ENCODE measurements at places on chromosomes 2 and 18. TPM values are rescaled to one million over a fixed set of nuclear protein-coding genes. Genes with fewer than 3 reads are reported as not detected.

The MFSD2B gene
- not detected for total RNA-seq

The VWA3B gene
- not detected for total RNA-seq

The CHRNG gene
- total RNA-seq = not detected

The ERFE gene
- not detected for total RNA-seq

The C2orf76 gene
- total RNA-seq = 16.1 TPM

The PCARE gene
- total RNA-seq = 0.66 TPM

The GPR45 gene
- not detected for total RNA-seq

The MAP4K4 gene
- 98.7 TPM for total RNA-seq

The ABCA12 gene
- total RNA-seq = not detected

The HOXD10 gene
- total RNA-seq = 0.17 TPM

Data from subcutaneous adipose tissue (tissue), 4 donors.